Calu3 (cell line): ENCODE measurements at places on chromosomes 4 and X. TPM values are rescaled to one million over a fixed set of nuclear protein-coding genes. Genes with fewer than 3 reads are reported as not detected.
A peak's percentile ranks its signal among the peaks of the same experiment; 100 is the strongest.

DNA sequence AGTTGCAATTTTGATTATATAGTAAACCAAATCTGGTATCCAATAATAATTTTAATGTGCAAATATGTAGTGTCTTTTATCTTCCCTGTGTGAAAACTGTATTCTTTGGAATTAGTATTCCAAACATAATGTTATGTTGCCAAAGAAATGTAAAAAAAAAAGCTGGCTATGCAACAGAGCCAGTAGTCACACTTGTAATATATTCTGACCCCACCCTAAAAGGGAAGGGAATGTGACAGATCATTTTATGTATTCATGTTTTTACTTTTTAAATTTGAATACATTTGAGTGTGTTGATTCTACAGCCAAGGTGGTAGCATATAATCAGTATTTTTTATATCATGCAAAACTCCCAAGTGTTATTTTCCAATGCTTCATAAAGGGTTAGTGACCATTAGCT is 27.9 kb upstream of the MCUB start:
- no peak for DNase-seq

DNA sequence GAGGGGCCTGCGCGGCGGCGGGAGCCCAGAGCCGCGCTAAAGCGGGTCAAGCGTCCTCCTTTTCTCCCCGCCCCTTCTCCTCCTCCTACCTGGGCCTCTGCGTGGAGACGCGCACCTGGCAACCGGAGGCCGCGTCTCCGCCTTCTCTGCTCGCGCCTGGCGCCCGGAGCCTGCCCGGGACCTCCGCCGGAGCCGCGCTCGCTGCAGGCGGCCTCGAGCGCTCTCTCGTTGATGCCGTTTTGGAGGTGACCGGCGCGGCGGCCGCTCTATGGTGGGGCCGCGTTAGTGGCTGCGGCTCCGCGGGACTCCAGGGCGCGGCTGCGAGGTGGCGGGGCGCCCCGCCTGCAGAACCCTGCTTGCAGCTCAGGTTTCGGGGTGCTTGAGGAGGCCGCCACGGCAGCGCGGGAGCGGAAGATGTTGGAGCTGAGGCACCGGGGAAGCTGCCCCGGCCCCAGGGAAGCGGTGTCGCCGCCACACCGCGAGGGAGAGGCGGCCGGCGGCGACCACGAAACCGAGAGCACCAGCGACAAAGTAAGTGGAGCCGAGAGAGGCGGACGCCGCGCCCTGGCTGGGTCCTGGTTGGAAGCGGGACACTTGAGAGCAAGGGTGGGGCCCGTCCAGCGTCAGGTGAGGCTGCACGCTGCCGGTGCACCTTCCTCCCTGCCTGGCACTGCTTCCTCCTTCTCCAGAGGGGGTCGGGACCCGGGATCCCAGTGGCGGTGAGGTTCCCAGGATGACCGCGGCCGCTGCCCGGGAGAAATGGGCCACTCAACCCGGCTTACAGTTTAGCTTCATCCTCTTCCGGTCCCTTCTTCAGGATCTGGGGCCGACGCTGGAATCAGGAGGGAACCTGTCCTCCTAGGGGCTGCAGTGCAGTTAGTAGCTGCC is at the start of gene CDS1:
Gene CDS1 (plus strand): TSS at position 140 of the 888 bp plus-strand sequence. CDS start 275 bp downstream, at position 415.
- DNase-seq = peak; percentile 53

CPZ gene
- not detected in 2 replicates for total RNA-seq

GRCh38 chr4:157075811-157076577 is at the start of gene GLRB:
Gene GLRB, plus strand, starts transcription at chr4:157076150. Its CDS starts 1,875 bp downstream, at chr4:157078025.
- peak; percentile 27 for DNase-seq

GRCh38 chr4:134958862-134959261 is 757.3 kb upstream of the PABPC4L start:
- DNase-seq = no peak

HMX1 gene
- not detected in 2 replicates for total RNA-seq

DNA sequence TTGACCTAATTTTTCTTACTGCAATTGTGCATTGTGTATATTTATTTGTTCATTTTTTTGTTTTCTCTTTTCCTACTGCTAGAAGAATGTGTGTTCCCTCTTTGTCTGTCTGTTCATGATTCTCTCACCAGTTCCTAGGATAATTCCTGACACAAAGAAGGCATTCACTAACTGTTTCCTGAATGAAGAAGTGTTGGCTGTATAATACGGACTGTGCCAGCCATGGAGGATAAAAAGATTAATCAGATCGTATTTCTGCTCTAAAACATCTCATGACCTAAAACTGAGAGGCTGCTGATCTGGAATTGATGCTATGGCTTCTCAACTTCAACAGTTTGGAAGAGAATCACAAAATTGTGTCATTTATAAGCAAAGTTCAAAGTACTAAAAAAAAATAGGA is 563.1 kb upstream of the FRG1 start:
- DNase-seq = no peak

DNA sequence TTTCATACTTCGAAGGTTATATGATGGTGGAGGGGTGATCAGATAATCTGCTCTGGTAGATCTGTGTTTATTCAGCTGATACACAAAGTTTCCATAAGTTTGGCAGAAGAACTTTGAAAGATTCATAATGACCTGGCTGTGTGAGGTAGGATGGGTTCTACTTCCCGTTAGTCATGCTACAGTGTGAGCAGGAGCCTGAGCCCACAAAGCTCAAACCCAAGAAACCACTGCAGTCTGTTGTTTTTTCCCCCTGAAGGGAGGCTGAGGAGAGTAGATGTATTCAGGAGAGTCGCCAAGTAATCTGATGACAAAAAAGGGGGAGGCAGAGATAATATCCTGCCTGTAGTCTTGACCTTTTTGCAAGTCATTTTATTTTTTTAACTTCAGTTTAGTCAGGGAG is 52.8 kb upstream of the PPP3CA start:
- DNase-seq = no peak
